ENCODE measurements at places on chromosomes 2 and 18.

- no peak for DNase-seq
Measured at GRCh38 chr2:210839034-210839433, 282.6 kb downstream of the CPS1 start.

GRCh38 chr2:217639481-217639880 is 363.3 kb downstream of the TNS1 start:
- no peak for DNase-seq

DNA sequence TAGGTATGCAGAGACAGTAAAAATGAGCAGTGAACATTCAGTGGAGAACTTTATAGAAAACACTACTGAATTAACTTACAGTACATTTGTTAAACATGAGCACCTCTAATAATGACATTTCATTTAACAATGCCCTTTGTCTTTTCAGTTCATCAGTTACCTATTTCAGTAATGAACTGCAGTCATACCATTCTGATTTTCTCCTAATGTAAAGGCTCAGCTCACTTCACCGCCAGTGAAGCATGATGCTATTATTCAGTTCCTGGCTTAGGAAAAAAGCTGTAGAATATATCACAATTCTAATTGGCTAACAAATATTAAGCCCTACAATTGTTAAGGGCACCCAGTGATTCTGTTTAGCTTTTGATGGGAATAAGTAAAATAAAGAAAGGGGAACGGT is 37.1 kb upstream of the CCDC93 start:
- DNase-seq, result no peak

DNA sequence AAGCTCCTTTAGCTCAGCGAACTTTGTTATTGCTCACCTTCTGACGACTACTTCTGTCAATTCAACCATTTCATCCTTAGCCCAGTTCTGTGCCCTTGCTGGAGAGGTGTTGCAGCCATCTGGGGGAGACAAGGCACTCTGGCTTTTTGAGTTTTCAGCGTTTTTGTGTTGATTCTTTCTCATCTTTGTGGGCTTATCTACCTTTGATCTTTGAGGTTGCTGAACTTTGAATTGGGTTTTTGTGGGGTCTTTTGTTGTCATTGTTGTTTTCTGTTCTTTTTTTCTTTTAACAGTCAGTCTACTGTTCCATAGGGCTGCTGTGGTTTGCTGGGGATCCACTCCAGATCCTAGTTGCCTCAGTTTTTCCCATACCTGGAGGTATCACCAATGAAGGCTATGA is 57.3 kb downstream of the GTF3C3 start:
- DNase-seq, result no peak

GRCh38 chr2:118371515-118371914 is 283.2 kb downstream of the INSIG2 start:
- DNase-seq, result peak; percentile 42
